ENCODE measurements at places on chromosomes 16 and 17. TPM values are rescaled to one million over a fixed set of nuclear protein-coding genes. Genes with fewer than 3 reads are reported as not detected.
A peak's percentile ranks its signal among the peaks of the same experiment; 100 is the strongest.

GRCh38 chr16:27303256-27304100 is 10.3 kb upstream of the IL4R start:
- DNase-seq: no peak

GRCh38 chr16:19644877-19645276 is 73.2 kb downstream of the KNOP1 start:
- peak; percentile 80 for DNase-seq

GRCh38 chr16:16120044-16120381 is 103.3 kb downstream of the ABCC6 start:
- DNase-seq: no peak

DNA sequence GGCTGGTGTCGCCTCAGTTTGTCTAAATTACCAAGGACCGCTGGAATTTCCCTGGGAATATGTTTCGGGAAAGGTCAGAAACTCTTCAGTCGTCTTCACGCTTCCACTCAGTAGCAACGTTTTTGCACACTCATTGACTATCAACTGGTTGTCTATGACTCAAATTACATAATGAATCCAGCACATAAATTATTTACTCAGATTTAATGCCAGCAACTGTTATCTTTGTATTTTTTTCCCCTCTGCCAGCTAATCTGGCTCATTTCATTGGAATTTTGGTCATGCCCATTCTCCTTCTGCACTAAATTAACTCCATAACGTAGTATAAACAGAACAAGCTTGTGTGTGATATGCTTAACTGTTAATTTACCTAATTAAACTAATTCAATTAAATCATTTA is 372.7 kb upstream of the ZFHX3 start:
- DNase-seq: no peak

- DNase-seq: no peak
These were observed 410.9 kb upstream of the SOX9 start for GRCh38 chr17:71709946-71710345.

DNA sequence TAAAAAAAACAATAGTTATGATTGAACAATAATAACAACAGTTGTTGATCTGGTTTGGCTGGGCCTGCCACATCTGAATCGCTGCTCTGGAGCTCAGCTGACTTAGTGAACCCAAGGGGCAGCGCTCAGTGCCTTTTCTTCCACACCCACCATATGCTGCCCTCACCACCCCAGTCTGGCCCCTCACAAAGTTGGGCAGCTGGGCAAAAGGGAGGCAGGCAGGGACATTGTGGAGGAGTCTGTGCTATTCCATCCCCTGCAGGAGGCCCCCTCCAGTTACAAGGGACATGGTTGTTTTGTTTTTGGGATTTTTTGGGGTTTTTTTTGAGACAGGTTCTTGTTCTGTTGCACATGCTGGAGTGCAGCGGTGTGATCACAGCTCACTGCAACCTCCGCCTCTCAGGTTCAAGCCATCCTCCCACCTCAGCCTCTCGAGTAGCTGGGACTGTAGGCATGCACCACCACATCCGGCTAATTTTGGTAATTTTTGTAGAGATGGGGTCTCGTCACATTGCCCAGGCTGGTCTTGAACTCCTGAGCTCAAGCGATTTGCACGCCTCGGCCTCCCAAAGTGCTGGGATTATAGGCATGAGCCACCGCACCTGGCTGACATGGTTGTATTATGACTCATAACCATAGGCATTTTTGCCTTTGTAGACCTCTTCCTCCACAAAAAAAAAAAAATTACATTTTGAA is 8.6 kb upstream of the PECAM1 start:
- no peak for DNase-seq

DNA sequence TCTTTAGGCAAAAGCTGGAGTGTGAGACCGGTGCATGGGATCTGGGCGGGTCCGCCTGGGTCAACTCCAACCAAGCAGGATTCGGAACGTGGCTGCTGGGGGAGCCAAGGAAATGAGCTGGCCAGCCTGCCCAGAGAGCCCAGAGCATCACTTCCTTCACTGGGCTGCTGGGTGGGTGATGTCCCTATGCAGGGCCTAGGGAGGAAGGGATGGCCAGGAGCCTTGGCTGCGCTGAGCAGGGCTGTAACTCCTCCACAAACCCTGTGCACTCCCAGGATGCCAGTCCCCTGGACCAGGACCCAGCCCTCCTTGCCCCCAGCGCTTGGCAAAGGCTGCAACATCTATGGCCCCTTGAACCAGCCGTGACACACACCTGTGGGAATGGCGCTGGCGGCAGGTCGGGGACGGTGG is 138.4 kb downstream of the RAB11FIP4 start:
- DNase-seq: no peak

DNA sequence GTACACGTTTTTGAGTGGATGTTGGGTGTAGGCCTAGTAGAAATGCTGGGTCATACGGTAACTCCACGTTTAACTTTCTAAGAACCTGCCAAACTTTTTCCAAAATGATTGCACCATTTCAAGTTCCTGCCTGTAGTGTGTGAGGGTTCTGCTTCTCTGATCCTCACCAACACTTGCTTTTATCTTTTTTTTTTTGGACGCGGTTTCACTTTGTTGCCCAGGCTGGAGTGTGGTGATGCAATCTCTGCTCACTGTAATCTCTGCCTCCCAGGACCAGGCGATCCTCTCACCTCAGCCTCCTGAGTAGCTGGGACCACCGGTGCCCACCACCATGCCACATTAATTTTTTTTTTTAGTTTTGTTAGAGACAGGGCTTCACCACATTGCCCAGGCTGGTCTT is 23.5 kb downstream of the ZNF750 start:
- no peak for DNase-seq

DNA sequence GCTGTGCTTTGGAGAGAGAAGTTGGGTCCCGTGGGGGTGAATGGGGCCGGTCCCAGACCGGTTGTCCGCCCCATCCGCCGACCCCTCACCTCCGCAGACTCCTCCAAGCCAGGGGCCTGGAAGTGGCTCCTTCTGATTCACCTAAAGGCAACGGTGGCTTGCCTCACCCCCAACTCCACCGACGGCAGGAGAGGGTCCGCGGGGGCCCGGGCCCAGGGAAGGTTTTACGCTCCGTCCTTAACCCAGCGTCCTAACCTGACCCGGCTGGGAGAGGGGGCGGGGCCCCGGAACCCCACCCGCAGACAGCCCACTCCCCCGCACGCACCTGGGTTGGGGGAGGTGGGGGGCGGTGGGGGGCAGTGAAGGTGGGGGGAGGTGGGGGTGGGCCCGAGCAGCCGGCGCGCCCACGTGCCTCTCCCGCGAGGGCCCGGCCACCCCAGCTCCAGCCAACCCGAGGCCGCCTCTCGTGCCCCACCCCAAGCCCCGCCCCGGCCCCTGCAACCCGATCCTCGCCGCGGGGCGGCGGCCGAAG is 12.7 kb upstream of the CD300A start:
- no peak for DNase-seq

GRCh38 chr17:282000-282911 is 70.4 kb downstream of the RPH3AL start:
- peak; percentile 3 for DNase-seq

- DNase-seq: no peak
These were observed 147.9 kb downstream of the MAF start for GRCh38 chr16:79452671-79453070.

DNA sequence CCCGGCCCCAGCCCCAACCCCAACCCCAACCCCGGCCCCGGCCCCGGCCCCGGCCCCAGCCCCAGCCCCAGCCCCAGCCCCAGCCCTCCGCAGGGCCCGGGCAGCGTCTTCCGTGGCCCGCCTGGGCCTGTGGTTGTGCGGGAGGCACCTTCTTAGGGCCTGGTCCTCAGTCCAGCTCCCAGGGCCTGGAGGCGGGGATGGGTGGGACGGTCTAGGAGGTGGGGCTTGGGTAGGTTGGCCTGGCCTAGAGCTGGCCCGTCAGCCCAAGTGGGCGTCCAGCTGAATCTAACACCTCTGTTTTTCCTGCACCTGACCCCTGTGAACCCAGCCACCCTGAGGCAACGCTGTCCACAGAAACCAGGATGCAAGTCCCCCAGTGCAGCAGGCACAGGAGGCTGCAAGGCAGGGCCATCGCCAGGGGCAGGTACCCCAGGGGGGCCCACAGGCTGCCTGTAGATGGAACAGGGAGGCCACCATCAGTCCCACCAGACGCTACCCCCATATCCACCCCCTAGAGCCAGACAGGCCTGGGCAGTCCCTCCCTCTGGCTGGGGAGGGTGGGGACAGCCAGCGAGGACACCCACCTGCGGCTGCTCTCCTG is 8.8 kb downstream of the MSLN start:
- DNase-seq: no peak

DNA sequence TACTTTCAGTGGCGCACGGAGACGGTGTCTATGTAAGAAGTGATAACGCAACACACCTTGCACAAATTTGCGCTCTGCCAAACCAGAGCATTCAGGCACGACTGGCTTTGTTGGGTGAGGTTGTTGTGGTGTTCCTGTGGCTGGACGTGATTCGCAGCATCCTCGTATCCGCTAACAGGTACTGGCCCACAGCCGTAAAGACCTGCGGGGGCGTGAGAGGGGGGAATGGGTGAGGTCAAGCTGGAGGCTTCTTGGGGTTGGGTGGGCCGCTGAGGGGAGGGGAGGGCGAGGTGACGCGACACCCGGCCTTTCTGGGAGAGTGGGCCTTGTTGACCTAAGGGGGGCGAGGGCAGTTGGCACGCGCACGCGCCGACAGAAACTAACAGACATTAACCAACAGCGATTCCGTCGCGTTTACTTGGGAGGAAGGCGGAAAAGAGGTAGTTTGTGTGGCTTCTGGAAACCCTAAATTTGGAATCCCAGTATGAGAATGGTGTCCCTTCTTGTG is 510.9 kb downstream of the KCNJ18 start:
- DNase-seq: no peak

DNA sequence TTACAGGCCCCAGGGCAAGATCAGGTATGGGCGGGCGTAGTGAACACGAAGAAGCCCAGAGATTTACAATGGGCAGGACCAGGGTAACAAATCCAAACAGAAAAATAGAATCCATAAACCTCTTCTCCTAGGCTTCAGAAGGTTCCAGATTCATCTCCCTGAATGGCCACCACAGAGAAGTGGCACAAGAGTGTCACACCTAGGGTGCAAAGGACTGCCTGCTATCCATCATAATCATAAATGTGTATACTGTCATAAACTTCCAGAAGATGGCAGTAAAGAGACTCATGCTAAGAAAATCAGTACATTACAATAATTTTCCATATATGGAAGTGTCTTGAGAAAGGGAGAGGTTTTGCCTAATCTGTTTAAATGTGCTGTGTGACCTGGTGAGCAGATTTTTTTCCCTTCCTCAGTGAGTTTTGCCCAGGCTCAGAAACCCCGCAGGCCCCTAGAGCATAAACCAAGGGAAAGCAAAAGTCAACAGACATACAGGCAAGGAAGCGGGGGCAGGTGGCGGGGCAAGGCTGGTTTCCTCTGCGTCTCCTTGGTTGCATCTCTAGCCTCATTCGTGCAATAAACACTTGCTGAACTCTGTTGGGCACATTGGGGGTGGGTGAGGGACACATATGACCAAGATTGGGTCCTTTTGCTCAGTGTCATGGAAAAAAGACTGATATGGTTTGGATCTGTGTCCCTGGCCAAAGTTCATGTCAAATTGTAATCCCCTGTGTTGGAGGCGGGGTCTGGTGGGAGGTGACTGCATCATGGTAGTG is 92.0 kb upstream of the CDH5 start:
- DNase-seq: no peak

DNA sequence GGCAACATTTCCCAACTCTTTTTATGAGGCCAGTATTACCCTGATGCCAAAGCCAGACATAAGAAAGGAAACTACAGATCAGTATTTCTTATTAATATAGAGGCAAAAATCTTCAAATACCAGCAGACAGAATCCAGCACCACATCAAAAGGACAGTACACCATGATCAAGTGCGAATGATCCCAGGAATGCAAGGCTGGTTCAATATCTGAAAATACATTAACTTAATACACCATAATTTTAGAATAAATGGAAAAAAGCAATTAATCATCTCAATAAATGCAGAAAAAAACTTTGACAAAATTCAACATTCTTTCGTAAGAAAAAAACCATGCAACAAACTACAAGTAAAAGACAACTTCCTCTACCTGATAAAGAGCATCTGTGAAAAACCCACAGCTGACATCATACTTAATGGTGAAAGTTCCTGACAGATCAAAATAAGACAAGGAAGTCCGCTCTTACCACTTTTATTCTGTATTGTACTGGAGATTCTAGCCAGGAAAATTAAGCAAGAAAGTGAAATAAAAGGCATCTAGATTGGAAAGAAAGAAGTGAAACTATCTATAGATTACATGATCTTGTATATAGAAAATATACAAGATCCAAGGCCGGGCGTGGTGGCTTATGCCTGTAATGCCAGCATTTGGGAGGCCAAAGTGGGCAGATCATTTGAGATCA is 26.4 kb upstream of the MAPK3 start:
- DNase-seq: no peak

DNA sequence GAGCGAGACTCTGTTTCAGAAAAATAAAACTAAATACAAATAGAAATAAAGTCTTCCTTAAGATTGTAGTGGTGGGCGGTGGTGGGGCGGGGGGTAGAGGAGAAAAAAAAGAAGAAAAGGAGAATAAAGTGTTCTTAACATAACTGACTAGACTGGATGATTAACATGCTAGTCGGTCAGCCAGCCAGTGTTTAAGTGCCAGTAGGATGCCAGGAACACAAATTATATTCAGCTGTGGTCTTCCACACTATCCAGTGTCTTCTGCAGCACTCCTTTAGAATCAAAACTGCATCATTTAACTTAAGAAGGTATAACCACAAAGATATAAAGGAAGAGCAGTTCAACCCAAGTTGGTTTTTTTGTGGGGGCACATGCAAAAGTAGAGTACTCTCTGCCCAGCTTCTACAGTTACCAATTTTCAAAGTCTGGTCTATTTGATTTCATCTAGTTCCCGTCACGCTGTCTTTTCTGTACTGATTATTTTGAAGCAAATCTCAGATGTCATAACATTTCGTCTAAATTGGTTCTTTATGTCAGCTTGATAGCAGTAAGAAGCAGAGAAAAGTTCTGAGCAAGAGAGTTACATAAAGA is 15.8 kb downstream of the HEATR3 start:
- DNase-seq: no peak

- DNase-seq: no peak
These were observed 55.3 kb downstream of the SOCS3 start for GRCh38 chr17:78304549-78305037.

Gene OTOA
- total RNA-seq: 0.29 TPM

Gene STAT5A
- total RNA-seq: 40.6 TPM

Gene VAC14
- 19.4 TPM for total RNA-seq

Gene SP6
- 0.50 TPM for total RNA-seq

Gene MYH3
- total RNA-seq: 1.9 TPM

Gene PSME3IP1
- 60.3 TPM for total RNA-seq

Gene KRT32
- not detected for total RNA-seq

Measured in left cardiac atrium (tissue), 4 donors.